ENCODE measurements at places on chromosomes 4 and X.

DNA sequence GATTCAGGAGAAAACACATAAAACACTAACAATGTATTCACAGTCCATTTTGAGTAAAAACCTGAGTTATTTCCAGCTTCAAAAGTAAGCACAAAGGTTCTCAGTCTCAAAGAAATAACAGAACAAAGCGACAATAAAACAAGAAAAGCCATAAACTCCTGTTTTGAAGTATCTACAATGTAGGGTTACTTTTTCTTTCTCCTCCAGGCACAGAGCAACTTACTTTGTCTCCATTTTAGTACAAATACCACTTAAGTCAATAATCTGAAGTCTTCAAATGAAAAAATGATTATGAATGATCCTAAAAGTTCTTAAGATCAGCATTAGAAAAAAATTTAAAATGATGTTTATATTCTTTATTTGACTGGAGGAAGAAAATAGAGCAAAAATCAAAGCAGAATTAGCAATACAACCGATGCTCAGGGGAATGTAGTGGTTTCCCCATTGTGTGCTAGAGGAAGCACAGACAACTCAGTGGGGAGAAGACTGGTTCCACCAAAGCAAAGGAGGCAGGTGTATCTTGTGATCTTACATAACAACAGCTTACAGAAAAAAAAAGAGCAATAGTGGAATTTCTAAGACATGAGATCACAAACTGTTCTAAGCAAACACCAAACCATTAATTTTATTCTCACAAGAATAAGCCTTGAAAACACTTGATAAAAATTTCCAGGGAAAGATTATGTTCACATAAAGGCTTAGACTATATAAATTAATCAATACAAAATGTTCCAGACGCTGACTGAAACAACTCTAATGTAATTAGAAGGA is 35.1 kb downstream of the EPHA5 start:
- no peak for DNase-seq

GRCh38 chr4:168917138-168917779 is 92.8 kb downstream of the CBR4 start:
- peak; percentile 66 for DNase-seq

DNA sequence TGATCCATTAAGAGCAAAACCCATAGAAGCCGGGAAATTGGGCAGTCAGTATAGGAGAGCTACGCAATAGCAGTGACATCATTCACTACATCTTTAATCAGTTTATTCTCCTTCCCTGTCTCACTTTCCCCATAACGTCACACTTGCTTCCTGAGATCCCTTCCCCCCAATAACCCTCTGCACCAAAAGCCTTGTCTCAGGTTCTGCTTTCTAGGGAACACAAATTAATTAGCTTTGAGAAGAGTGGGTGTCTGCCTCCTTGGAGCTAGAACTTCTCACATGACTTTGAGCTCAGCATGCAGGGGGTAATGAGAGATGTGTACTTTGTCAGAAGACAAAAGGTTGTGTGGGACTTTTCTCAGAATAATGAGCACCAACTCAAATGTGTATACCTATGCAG is 128.3 kb upstream of the MAOA start:
- no peak for DNase-seq

DNA sequence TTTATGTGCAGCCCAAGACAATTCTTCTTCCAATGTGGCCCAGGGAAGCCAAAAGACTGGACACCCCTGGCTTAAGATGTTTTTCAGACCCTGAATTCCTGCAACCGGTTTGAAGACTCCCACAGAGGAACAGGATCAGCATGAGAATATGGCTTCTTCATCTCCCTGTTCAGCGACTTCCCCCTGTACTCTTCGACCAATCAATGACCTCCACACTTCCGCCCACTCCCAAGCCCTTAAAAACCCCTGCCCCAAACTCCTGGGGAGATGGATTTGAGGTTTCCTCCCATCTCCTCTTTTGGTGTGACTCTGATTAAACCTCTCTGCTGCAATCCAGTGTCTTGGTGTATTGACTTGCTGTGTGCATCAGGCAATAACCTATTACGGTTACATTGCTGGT is 344.4 kb downstream of the NR3C2 start:
- no peak for DNase-seq

DNA sequence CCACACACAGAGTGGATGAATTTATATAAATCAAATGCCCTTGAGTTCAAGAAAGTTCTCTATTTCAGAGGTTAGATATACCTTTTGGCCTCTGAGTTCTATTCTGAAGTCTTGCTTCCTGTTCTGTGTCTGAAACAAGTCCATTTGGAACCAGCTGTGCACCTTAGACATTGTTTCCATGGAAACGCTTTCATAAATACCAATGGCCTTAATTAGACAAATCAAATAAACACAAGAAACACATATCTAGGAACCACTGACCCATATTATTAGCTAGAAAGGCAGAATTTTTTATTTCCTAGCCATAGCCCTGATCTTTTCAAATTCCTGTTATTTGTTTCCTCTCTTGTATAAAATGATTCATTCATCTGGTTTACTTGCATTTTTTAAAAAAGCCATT is 8.4 kb upstream of the C4orf54 start:
- no peak for DNase-seq

DNA sequence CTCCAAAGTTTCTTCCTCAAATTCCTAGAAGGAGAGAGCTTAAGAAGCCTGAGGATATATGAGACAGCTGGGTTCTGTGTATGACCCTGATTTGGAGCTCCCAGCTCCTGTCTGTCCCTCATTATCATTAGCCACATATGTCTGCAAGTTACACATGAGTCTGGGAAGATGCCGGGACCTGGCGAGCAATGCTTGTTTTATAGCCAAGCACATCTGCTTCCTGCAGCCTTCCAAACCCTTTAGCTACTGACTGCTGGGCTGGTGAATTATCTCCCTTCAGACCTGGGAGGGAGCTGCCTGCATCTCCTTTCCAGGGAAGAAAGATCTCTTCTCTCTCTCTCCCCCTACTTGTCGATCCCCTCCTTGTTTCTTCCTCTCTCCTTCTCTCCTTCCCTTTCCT is 556.7 kb upstream of the BOD1L1 start:
- DNase-seq: no peak

DNA sequence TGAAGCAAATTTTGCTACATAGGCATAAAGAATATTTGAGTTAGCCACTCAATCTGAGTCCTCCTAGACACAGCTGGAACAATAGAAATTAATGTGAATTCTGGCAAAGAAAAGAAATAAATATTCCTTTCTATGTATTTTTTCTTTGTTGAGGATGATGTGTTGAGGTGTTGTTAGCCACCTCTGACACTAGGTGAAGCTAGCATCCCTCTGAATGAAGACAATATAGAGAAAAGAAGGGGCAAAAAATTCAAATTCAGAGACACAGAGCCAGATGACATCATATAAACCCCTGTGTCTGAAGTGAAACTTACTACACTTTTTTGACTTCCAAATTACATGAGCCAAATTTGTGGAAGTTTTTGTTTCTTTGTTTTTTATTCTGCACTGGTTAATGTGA is 34.6 kb upstream of the TMPRSS11D start:
- peak; percentile 26 for DNase-seq

DNA sequence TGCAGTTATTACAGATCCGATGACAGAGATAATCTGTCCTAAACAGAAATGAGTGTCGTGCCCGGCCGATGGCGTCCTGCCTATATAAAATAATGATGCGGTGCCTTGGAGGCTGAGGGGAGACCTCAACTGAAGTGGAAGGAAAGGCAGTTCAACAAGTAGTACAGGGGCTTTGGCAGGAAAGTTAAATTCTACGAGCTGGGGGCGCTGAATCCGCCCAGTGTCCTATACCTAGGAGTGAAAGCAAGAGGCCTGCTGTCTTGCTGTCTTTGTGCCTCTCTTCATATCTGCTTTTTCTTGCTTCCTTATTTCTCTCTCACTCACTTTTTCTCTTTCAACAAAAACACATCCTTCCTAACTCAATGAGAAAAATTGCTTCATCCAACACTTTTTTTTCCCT is 82.2 kb upstream of the PRPS2 start:
- DNase-seq: no peak

GRCh38 chr4:110597582-110597981 is 25.3 kb downstream of the PITX2 start:
- no peak for DNase-seq
